Activated naive CD8-positive, alpha-beta T cell treated with anti-CD3 and anti-CD28 coated beads, Interleukin-2, amount 10 ng/mL, durations not matched to agents 7 days and 5 days (primary cell): ENCODE measurements at places on chromosomes 7 and 10. TPM values are rescaled to one million over a fixed set of nuclear protein-coding genes. Genes with fewer than 3 reads are reported as not detected.

Gene TMEM139
- total RNA-seq, result 1.1 TPM

DNA sequence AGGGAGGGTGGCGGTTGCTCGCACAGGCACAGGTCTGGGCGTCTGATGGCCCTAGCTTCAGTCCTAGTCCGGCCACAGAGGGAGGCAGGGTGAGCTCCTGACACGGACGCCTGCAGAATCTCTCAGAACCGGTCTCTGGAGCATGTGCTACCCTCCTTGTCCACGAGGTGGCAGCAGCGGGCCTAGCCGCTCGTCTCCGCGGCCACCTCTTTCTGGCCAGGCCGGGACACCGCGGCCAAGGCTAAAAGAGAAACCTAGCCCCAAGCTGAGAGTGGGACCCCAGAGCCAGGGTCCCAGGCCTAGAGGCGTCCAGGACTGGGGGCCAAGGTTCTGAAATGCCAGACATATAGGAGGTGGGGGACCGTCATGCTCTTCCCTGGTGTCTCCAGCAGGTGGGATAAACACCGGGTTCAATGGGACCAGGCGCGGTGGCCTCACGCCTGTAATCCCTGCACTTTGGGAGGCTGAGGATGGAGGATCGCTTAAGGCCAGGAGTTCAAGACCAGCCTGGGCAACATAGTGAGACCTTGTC, 3.2 kb upstream of the LAT2 start:
- DNase-seq, result peak; percentile 91

GRCh38 chr7:106480616-106481031, 180.3 kb downstream of the CCDC71L start:
- no peak for DNase-seq

GRCh38 chr10:107418085-107418806, 253.7 kb upstream of the SORCS1 start:
- DNase-seq, result no peak

GRCh38 chr10:27569946-27570345, 65.8 kb downstream of the RAB18 start:
- no peak for DNase-seq

GRCh38 chr7:32941681-32942414, 15.4 kb upstream of the FKBP9 start:
- no peak for DNase-seq

DNA sequence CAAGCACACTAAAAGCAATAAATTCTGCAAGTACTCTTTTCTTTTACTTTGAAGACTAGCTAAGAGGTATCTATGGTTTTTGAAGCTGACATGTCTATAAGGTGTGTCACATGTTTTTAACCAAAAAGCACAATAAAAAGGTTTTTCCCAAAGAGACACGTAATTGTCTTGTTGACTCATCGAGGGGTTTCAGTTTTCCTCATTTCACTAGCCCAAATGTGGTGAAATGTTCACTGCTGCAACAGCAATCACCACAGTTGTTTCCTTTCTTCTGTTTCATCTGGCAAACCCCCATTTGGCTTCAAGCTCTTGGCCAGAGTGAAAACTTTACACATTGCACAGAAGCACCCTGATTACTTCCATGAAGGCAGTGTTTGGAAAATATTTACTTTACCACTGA, 3.8 kb upstream of the HOXA4 start:
- DNase-seq, result no peak
